ENCODE measurements at places on chromosomes 1 and 21. TPM values are rescaled to one million over a fixed set of nuclear protein-coding genes. Genes with fewer than 3 reads are reported as not detected.

- H3K36me3 ChIP-seq = no peaks in the 10 kb centered on the region
- no peak overlapping the region for H3K4me3 ChIP-seq
- H3K4me1 ChIP-seq = no peaks in the 10 kb centered on the region
- H3K27me3 ChIP-seq = no peaks in the 10 kb centered on the region
- DNase-seq = peak; percentile 29
Observed at GRCh38 chr1:208654241-208654640, 410.1 kb upstream of the PLXNA2 start.

DNA sequence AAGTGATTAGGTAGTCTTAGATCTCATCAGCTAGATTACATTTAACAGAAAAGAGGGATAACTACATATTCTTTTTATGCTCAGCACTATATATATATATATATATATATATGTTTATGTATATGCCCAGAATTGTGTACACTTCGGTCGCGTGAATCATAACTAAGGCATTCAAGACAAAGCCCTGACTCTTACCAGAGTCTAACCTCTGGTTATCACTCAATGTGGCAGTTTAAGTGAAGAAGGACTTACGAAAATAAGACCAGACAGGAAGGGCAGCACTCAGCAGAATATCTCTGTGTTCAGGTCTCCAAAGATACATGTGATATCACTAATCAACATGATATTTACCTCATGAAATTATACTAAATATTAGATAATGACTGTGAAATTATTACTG is 1326.7 kb downstream of the MRPL39 start:
- no peaks in the 10 kb centered on the region for H3K4me1 ChIP-seq
- no peaks in the 10 kb centered on the region for H3K36me3 ChIP-seq
- H3K27me3 ChIP-seq = no peaks in the 10 kb centered on the region
- no peak for DNase-seq
- no peak overlapping the region for H3K4me3 ChIP-seq
- no peak overlapping the region for H3K27ac ChIP-seq

- H3K4me3 ChIP-seq = no peak overlapping the region
- no peak overlapping the region for H3K27ac ChIP-seq
- H3K4me1 ChIP-seq = no peaks in the 10 kb centered on the region
- no peak for DNase-seq
Observed at GRCh38 chr1:88768816-88769215, 84.7 kb downstream of the PKN2 start.

KRTAP19-8 gene
- not detected for total RNA-seq

DNA sequence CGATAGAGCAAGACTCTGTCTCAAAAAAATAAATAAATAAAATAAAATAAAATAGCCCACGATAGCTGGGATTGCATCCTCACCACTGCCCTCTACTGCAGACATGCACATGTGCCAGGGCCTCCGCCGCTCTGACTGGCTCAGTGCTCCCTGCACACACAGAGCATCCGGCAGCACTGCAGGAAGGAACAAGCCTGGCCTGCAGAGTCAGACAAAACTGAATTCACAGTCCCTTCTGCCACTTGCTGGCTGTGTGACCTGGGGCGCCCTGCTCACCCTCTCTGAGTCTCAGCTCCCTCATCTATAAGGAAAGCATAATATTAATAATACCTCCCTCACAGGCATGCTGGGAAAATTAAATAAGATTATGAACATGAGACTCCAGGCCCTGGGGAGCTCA is 35.4 kb downstream of the CSMD2 start:
- no peaks in the 10 kb centered on the region for H3K36me3 ChIP-seq
- no peak for DNase-seq
- no peak overlapping the region for H3K4me3 ChIP-seq
- no peaks in the 10 kb centered on the region for H3K4me1 ChIP-seq
- no peak overlapping the region for H3K27ac ChIP-seq

DNA sequence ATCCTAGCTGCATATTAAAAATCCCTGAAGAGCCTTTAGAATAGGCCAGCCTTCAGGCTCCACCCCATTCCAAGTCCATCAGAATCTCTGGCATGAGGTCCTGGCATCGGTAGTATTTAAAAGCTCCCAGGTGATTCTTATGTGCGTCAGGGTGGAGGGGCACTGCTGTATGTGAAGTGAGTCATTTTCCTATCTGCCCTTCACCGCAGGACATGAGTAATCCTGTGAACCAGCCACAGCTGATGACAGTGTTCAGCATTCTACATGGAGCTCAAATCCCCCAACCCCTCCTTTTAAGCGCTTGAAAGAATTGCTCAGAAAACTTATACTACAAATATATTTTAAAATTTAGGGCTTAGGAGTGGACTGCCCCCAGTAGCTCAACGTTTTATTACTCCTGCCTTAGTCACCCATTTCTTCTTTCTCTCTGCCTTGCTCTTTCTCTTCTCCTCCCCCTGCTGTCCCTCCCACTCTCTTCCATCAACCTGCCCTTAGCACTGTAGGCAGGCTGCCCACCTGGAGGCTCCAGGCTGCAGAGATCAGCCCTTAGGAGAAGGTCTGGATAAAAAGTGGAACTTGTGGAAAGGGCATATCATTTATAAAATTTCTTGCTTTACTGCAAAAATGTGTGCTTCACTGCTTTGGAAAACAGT is 73.8 kb upstream of the ZNF281 start:
- H3K4me1 ChIP-seq = no peaks in the 10 kb centered on the region
- no peaks in the 10 kb centered on the region for H3K36me3 ChIP-seq
- no peak overlapping the region for H3K27ac ChIP-seq
- H3K4me3 ChIP-seq = no peak overlapping the region
- peaks cover 9% of the 10 kb centered on the region for H3K27me3 ChIP-seq

- no peaks in the 10 kb centered on the region for H3K36me3 ChIP-seq
- H3K27ac ChIP-seq = no peak overlapping the region
- no peak overlapping the region for H3K4me3 ChIP-seq
- DNase-seq = no peak
- H3K27me3 ChIP-seq = peaks cover 21% of the 10 kb centered on the region
- no peaks in the 10 kb centered on the region for H3K4me1 ChIP-seq
Observed at GRCh38 chr1:228323401-228323800, 83.2 kb downstream of the TRIM11 start.

S100A12 gene
- not detected for total RNA-seq

PLA2G2F gene
- not detected for total RNA-seq

DNA sequence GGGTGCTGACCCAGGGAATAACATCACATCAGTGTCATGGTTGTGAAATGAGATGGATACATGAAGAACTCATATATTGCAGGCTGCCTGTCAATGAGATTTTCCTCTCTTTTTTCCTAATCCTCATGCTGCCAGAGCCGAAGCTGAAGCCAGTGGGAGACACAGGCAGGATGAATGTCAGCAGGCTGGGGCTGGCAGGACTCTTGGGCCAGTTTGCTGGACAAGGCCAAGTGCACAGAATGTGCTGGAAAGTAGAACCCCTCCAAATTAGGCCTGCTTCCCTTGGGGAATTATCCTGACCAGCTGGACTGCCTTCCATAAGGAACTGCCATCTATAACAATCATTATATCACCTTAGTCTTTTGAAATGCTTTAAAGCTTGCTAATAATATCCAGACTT is 31.4 kb downstream of the SLC44A3 start:
- H3K27me3 ChIP-seq = peaks cover 7% of the 10 kb centered on the region
- no peaks in the 10 kb centered on the region for H3K36me3 ChIP-seq
- H3K4me3 ChIP-seq = no peak overlapping the region
- no peak for DNase-seq
- H3K27ac ChIP-seq = no peak overlapping the region

GRCh38 chr1:36177589-36178431 is 21.9 kb downstream of the MAP7D1 start:
- no peak overlapping the region for H3K27ac ChIP-seq
- H3K4me3 ChIP-seq = no peak overlapping the region
- no peak for DNase-seq
- H3K27me3 ChIP-seq = no peaks in the 10 kb centered on the region

OR6K3 gene
- total RNA-seq = not detected

DNA sequence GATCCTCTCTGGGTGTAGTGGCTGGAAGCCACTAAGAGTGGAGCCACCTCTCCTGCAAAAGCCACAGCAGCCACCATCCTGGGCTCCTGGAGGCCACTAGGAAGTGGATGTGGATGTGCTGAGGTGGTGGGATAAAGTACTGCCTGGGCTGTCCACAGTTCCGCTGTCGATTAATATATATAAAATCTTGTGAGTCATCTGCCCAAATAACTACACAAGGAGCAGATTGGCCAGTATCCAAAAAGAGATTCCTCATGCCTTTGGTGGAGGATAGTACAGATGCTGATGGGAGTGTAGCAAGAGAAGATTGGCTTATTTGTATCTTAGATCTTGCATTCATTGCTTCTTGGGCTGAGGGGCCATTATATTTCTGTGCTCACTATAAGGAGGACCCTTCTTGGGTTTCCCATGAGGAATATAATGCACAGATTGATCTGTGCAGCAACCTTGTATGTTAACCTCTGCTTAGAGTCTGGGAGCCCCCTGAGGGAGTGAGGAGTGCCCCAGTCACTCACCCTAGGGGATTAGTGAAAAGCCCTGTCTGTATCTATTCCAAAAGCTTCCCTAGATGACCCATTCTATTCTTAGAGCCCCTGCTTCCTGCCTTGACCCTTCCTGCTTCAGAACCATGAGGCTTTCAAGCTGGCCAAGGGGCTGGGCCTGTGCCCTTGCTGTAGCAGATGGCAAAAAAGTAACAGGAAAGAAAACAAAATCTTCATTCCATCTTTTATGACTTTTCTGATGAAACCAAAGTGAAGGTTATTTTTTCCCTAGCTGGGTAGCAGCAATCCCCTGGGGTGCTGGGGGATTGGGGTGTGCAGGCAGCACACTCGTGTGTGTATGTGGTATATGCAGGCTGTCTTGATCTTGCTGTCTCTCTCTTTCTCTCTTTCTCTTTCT is 31.7 kb downstream of the RCSD1 start:
- DNase-seq = no peak
- H3K36me3 ChIP-seq = peaks cover 21% of the 10 kb centered on the region
- no peaks in the 10 kb centered on the region for H3K27me3 ChIP-seq
- H3K4me3 ChIP-seq = no peak overlapping the region
- no peak overlapping the region for H3K27ac ChIP-seq
- H3K4me1 ChIP-seq = peaks cover 20% of the 10 kb centered on the region

SLC1A7 gene
- not detected for total RNA-seq

DNA sequence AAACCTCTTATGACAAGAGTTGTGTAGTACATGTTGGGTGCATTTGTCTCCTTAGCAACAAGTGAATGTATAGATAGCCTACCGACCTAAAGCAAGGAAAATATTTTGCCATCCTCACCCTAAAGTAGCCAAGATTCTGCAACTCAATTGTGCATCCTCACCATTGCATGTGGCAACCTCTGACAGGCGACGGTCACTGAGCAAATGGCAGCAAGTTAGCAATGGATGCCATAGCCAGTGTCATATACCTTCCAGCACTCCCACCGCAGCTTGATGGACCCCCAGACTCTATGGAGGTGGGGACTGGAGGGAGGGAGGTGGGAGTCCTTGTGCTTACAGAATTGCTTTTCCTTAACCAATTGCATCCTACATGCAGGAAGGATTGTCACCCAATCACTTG is 17.0 kb downstream of the PROX1 start:
- H3K4me3 ChIP-seq = no peak overlapping the region
- no peak overlapping the region for H3K27ac ChIP-seq
- DNase-seq = no peak
- H3K27me3 ChIP-seq = no peaks in the 10 kb centered on the region

DNA sequence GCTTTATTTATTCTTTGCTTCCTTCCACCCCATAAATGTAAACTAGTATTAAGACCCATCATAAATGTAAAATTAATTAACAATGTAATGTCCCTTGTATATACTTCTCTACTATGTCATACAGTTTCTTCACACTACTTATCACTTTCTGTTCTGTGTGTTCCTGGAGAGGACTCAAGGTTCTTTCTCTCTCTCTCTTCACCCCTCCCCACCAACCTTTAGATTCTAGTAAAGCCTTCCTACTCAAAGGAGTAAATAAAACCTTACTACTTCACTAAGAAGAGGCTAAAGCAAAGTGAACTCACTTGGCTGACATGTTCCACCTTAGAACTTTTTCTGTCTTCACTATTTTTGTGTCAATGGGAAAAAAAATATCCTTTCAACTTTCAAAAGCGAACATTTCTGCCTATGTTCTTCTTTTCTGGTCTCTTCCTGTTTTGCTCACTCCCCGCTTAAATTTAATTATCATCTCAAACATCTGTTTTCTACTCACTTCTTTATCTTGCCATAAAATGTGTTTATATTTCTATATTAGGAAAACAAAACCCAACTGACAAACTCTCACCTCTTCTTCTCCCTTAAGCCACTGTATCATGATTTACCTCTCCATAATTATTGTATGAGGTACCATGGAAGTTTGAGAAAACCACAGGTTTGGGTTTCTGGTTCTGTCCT is 260.3 kb downstream of the DPYD start:
- H3K36me3 ChIP-seq = no peaks in the 10 kb centered on the region
- H3K4me3 ChIP-seq = no peak overlapping the region
- no peak overlapping the region for H3K27ac ChIP-seq
- no peak for DNase-seq
- H3K27me3 ChIP-seq = no peaks in the 10 kb centered on the region

NUDT4B gene
- total RNA-seq = 2.8 TPM

ATAD3C gene
- 0.60 TPM for total RNA-seq

DNA sequence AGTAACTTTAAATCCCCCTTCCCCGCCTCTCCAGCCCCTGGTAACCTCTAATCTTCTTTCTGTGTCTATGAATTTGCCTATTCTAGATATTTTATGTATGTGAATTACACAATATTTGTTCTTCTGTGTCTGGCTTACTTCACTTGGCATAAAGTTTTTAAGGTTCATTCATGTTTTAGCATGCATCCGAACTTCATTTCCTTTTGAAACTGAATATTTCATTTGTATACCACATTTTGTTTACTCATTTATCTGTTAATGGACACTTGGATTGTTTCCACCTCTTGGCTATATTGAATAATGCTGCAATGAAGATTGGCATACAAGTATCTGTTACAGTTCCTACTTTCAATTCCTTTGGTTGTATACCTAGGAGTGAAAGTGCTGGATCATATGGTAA is 205.3 kb downstream of the TM2D1 start:
- no peak overlapping the region for H3K4me3 ChIP-seq
- no peak for DNase-seq
- no peaks in the 10 kb centered on the region for H3K4me1 ChIP-seq
- no peak overlapping the region for H3K27ac ChIP-seq
- no peaks in the 10 kb centered on the region for H3K36me3 ChIP-seq

DNA sequence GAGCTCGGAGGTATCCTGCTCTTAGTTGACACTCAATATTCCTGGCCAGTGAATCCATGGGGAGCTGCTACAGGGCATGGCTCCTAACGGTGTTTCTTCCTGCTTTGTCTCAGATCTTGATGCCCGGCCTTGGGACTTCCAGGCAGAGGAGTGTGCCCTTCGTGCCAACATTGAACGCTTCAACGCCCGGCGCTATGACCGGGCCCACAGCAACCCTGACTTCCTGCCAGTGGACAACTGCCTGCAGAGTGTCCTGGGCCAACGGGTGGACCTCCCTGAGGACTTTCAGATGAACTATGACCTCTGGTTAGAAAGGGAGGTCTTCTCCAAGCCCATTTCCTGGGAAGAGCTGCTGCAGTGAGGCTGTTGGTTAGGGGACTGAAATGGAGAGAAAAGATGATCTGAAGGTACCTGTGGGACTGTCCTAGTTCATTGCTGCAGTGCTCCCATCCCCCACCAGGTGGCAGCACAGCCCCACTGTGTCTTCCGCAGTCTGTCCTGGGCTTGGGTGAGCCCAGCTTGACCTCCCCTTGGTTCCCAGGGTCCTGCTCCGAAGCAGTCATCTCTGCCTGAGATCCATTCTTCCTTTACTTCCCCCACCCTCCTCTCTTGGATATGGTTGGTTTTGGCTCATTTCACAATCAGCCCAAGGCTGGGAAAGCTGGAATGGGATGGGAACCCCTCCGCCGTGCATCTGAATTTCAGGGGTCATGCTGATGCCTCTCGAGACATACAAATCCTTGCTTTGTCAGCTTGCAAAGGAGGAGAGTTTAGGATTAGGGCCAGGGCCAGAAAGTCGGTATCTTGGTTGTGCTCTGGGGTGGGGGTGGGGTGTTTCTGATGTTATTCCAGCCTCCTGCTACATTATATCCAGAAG is 16.7 kb downstream of the ALX3 start:
- H3K36me3 ChIP-seq = peaks cover 95% of the 10 kb centered on the region
- no peak overlapping the region for H3K27ac ChIP-seq
- peaks cover 16% of the 10 kb centered on the region for H3K4me1 ChIP-seq

SPATA45 gene
- not detected for total RNA-seq

Measured in K562 (cell line).